ENCODE measurements at places on chromosomes 3 and 15. TPM values are rescaled to one million over a fixed set of nuclear protein-coding genes. Genes with fewer than 3 reads are reported as not detected.

- H3K4me1 ChIP-seq, result peaks cover 33% of the 10 kb centered on the region
- no peak overlapping the region for H3K27ac ChIP-seq
- no peak overlapping the region for H3K4me3 ChIP-seq
- no peak for DNase-seq
Observed at GRCh38 chr15:64522226-64522823, 61.9 kb downstream of the ZNF609 start.

DNA sequence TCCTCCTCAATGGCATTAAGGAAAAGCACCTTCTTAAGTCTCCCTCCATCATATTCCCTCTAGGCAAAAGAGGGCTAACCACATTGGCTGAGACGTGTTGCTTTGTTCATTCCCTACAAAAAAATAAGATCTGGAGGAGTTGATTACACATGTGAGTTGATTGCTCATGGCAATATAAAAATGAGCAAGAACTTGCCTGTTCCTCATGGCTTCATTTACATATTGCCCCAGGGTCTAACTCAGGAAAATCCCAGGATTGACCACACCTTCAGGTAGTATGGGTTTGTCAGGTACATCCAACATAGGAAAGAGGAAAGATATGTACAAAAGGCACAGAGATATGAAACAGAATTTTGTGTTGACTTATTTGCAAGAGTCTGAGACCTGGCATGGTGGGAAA lies 35.5 kb downstream of the NFKBIZ start:
- no peak overlapping the region for H3K4me3 ChIP-seq
- H3K27ac ChIP-seq, result no peak overlapping the region

DNA sequence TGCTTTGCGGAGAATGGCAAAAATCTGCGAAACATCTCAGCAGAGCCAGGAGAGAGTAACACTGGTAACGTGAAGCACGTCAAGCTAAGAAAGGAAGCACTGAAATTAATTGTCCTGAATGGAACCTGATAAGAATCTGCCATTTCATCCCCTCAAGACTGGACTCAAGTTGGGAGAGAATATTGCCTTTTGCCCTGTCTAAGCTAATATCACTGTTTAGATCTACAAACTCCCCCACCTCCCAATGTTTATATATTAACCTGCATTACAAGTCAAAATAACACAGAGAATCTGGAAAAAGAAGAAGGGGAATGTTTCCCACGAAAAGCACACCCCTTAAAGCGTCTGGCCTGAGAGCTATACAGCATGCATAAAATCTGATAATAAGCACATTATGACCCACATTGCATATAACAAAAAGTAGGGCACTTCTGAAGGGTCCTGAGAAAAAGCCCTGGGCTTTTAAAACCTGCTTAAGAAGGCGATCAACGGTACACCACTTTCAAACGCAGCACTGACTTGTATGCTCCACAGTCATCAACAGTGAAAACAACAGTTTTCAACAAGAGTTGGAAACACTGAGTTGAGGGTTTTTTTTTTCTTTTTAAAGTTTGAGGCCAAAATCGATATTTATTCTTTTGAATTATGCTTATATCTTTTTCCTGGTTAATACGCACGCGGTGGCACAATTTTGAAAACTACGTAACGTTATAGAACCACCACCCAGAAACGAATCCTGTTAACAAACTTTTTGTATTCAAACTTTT lies 1.4 kb upstream of the KAT2B start:
- peak overlapping the region; percentile 95 for H3K4me3 ChIP-seq
- H3K27me3 ChIP-seq, result no peaks in the 10 kb centered on the region
- H3K27ac ChIP-seq, result peak overlapping the region; percentile 16
- no peaks in the 10 kb centered on the region for H3K36me3 ChIP-seq

DNA sequence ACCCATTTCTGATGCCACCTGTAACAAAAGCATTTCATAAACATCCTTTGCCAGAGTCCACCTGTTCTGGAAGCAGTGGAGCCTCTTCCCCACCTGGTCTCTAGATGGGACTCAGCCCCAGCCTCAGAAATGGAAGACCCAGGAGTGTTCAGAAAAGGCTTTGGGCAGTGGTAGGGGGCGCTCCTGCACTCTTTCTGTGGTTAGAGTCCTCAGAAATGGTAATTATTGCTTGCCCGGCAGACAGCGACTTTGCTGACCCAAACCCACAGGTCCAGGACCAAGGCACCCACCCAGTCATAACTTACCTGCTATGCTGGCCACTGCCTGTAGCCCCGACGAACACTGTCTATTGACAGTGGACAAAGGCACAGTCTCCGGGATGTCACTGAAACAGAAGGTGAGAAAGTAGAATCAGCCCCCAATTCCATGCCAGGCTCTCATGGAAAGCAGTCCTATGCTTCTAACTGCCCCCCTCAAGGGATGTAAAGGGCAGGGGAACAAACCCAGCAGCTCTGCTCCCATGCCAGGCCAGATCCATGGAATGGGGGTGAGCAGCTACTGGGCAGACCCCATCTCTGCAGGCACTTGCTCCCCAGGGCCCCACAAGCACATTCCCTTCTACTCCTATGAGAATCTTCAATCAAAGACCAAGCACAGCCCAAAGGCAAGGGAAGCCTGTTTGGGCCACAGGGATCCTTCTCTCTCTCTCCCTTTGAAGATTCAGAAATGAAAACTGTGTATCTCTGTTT lies 5.1 kb downstream of the ACAA1 start:
- H3K27me3 ChIP-seq, result no peaks in the 10 kb centered on the region
- H3K4me1 ChIP-seq, result peaks cover 30% of the 10 kb centered on the region
- no peak overlapping the region for H3K27ac ChIP-seq
- H3K4me3 ChIP-seq, result no peak overlapping the region
- peak; percentile 60 for DNase-seq

Gene ASB14
- total RNA-seq, result not detected

DNA sequence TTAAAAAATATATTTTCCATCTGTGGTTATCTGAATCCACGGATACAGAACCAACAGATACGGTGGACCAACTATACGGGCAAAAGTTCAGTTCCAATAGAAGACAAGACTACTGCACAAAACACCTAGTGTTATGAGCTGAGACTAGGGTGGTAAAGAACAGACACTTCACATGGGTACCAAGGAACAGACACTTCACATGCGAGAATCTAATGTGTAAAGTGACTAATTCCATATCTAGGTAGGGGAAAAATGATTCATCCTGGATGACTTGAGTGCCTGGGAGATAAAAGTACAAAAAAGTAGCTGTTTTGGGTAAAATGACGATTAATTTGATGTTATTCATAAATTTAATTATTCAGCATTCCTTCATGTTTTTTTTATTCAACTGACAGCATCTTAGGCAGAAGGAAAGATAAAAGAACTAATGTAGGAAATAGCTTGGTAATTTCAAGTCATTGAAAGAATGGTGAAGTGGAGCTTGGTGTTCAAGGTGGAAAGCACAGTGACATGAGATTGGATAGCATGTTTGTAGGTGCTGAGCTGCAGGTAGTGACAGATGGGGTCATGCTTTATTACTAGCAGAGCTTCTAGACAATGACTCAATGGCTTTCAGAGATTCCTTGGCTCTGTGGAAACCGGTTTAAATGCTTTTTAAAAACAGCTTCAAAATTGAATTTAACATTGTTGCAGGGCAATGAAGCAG lies 5.2 kb downstream of the CD200 start:
- no peaks in the 10 kb centered on the region for H3K4me1 ChIP-seq
- H3K4me3 ChIP-seq, result no peak overlapping the region
- H3K27me3 ChIP-seq, result no peaks in the 10 kb centered on the region
- no peaks in the 10 kb centered on the region for H3K36me3 ChIP-seq
- DNase-seq, result no peak

GRCh38 chr15:48340111-48340510 lies 8.9 kb downstream of the DUT start:
- peaks cover 49% of the 10 kb centered on the region for H3K36me3 ChIP-seq
- peaks cover 6% of the 10 kb centered on the region for H3K4me1 ChIP-seq
- H3K27ac ChIP-seq, result no peak overlapping the region
- H3K27me3 ChIP-seq, result no peaks in the 10 kb centered on the region

- H3K4me3 ChIP-seq, result no peak overlapping the region
- H3K27ac ChIP-seq, result no peak overlapping the region
- no peaks in the 10 kb centered on the region for H3K4me1 ChIP-seq
- DNase-seq, result no peak
Observed at GRCh38 chr15:77201665-77202064, 130.8 kb upstream of the TSPAN3 start.
